ENCODE measurements at places on chromosomes 11 and 22.

DNA sequence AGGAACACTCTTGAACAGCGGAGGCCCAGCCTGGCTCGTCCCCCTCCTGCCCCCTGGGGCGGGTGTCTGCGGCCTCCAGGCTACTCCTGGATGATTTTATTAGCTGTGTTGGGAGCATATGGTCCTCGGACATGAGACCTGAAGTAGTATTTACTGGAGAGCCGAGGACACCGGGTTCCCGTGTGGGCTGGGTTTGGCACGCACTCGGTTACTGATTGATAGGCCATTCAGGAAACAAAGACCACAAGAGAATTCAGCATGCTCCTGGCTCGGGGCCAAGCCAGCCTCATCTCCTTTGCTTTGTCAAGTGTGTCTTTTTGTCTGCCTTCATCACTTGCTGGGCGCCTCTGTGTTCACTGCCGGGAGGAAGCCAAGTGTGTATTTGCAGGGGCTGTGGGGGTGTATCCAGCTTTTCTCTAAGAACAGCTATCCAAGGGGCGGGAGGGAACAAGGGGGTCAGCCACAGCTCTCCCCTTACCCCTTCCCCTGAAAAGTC is 9.7 kb downstream of the FXYD2 start:
- peak; percentile 71 for DNase-seq

- no peak for DNase-seq
These were observed 6.1 kb downstream of the TXN2 start for GRCh38 chr22:36475341-36475740.

GRCh38 chr22:32804531-32805360 is 3.2 kb downstream of the TIMP3 start:
- no peak for DNase-seq

DNA sequence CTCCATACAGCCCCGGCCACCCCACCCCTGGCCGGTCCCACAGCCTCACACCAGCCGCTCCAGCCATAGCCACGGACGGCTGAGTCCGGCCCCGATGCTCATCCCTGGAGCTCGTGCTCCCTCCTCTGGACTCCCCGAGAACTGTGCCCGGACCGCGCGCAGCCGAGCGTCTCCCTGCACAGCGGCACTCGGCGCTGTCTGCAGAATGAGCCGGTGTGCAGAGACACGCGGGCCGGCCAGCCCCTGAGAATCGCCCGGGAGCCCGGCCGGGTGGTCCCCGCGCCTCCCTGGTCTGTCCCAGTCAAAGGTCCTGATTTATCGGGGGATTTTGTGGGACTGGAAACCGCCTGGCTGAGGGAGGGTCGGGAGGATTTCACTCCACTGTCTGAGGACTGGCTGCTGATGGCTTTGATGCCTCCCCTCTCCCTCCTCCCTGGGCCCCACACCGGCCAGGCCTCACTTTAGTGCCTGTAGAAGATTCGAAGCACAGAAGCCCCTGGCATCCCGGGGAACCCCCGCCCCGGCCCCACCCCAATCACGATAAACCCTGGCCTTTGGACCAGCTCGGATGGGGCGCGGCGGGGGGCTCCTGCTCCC is 102.7 kb downstream of the BRD1 start:
- DNase-seq = peak; percentile 87

DNA sequence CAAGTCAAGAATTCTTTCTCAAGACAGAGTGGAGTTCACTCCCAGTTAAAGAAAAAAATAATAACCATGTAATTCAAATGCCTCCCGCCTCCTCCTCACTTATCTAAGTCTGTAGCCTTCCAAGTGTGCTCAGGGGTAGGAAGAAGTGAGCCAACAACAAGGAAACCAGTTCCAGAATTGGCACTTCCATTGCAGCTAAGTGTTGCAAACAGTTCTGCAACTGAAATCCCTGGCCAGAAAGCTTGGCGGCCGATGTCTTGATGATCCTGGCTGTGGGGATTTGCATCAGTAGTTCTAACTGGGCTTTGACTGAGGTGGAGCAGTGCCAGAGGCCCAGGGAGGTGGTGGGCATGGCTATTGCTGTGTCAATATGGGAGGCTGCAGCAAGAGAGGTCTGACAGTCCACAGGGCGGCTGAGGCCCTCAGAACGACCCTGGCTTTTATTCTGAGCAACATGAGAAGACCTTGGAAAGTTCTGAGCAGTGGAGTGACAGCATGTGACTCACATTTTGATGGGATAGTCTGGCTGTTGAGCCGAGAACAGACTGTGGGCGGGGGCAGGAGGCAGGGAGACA is 19.2 kb downstream of the DHCR7 start:
- no peak for DNase-seq

DNA sequence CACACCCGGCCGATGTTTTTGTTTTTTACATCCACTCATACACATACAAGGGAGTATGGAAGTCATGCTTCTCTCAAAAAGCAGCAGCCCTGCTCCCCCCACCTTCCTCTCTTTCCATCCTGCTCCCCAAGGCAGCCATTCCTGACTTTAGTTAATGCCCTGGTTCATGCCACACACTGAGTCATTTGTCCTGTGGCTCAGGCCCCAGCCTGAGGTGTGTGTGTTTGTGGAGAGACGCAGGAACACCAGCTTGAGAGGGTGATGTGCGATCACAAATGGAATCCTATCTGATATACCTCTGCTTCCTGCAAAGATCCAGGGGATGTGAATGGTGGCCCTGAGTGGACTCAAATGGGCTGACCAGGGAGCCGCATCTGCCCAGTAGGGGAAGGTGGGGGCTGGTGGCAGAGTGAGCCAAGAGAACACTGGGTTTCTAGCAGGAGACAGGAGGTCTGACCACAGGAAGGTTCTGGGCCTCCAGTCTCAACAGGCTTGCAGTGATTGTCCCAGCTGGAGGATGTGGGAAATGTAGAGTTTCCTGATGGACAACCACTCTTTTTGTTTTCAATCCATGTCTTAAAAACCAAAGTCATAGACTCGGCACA is 86.7 kb downstream of the OSBP2 start:
- no peak for DNase-seq

DNA sequence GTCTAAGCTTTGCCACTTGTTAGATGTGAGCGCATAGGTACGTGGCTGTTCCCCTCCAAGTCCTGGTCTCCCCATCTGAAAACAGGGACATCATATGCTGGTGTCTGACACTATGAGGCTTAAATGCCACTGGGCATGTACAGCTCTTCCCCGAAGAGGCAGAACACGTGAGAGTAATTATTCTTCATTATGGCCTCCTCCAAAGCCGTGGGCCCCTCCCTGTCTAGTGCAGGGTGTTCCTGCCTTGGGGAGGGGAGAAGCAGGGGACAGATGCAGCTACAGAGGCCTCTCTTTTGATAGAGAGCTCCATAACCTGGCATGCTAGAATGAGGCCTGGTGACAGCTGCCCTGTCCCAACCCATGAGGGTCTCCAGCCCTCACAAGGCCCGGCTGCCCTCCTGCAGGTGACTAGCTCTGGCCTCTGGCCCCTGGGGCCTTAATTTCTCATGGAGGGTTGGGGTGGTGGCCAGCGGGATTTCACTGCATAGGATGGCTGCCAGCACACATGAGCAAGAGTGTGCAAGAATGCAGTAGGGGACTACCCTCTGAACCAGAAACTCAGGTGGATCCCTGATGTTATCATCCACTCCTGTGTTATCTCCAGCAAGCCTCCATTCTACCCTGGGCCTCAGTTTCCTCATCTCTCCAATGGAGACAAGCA is 334.6 kb downstream of the MN1 start:
- DNase-seq = no peak
